Calu3 (cell line): ENCODE measurements at places on chromosomes 4 and X. TPM values are rescaled to one million over a fixed set of nuclear protein-coding genes. Genes with fewer than 3 reads are reported as not detected.

GRCh38 chr4:20403846-20404245 is 152.1 kb downstream of the SLIT2 start:
- no peaks in the 10 kb centered on the region for H3K36me3 ChIP-seq
- H3K4me3 ChIP-seq: no peak overlapping the region
- DNase-seq: no peak
- no peaks in the 10 kb centered on the region for H3K27me3 ChIP-seq
- H3K27ac ChIP-seq: no peak overlapping the region

GRCh38 chrX:14030174-14030530 is 460 bp upstream of the GEMIN8 start:
- H3K36me3 ChIP-seq: peaks cover 17% of the 10 kb centered on the region
- H3K27ac ChIP-seq: peak overlapping the region; percentile 91
- no peaks in the 10 kb centered on the region for H3K27me3 ChIP-seq

DNA sequence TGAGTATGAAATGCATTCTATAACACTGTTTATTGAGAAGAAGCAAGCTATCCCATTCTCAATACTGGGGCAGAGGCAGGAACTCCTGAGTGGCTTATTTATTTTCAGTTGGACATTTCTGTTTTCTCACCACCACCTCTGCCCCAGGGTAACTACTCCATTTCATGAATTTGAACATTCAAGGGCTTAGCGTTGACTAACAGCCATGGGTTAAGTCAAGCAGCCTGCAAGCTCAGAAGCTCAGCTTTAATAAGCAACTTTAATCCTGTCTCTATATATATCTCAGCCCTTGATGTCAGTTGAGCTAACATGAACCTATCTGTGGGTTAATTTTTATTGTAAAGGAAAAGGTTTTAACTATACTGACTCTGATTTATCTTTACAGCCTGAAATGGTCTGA is 93.8 kb downstream of the MBNL3 start:
- no peaks in the 10 kb centered on the region for H3K4me1 ChIP-seq
- no peak for DNase-seq
- H3K27ac ChIP-seq: no peak overlapping the region
- no peaks in the 10 kb centered on the region for H3K27me3 ChIP-seq
- no peak overlapping the region for H3K4me3 ChIP-seq
- no peaks in the 10 kb centered on the region for H3K36me3 ChIP-seq

DNA sequence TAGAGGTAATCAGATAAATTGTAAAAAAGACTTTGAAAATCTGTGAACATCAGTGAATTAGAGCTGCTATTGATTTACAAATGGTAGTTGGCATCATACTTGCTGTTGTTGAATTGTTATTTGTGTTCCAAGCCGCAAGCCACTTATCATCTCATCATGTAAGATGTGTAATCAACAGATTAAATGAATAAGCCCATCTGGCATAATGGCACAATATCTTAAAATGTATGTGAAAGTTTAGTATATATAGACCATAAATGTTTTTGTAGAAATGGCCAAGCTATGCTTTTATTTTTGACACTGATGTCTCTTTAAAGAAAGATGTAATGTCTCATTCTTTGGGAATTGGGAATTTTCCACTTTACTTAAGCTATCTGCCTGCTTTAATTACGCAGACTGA is 682.6 kb upstream of the GNPDA2 start:
- H3K4me1 ChIP-seq: no peaks in the 10 kb centered on the region
- H3K4me3 ChIP-seq: no peak overlapping the region

DNA sequence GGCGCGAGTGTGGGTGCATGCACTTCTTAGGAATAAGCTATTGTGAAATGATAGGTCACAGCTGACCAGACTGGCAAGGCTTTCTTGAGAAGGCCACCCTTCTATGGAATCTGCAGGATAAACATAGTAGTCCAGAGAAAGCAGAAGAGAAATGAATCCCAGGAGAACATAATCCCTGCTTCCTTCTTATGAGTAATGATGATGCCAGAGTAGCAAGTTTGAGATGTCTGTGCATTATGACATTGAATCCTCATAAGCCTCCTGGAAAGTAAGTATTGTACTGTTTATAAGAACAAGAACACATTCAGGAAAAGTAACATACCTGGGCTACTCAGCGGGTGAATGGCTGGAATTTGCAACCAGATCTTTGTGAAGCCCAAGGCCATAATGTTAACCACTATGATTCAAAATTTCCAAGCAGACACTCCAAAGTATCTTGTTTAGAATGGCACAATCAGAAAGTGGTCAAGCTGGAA is 272.1 kb upstream of the HS3ST1 start:
- H3K4me1 ChIP-seq: peaks cover 40% of the 10 kb centered on the region
- H3K4me3 ChIP-seq: no peak overlapping the region
- H3K27ac ChIP-seq: no peak overlapping the region
- no peak for DNase-seq
- H3K36me3 ChIP-seq: no peaks in the 10 kb centered on the region

DNA sequence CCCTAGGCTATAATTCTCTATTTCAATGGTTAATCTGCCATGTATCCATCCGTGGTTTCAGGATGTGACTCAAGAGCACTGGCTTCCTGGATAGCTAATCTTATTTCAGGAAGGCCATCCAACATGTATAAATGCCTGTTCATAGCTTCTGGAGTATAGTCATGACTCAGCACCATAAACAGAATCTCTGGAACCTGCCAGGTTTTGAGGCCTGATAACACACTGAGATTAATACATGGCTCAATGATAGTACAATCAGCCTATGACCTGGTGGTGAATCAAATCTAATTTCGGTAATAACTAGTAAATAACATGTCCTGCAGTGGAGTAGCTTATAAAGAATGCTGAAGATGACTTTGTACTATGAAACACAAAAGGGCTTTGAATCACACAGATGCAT is 5.7 kb upstream of the IL13RA2 start:
- peak overlapping the region; percentile 40 for H3K27ac ChIP-seq
- no peaks in the 10 kb centered on the region for H3K27me3 ChIP-seq
- H3K36me3 ChIP-seq: no peaks in the 10 kb centered on the region
- no peak overlapping the region for H3K4me3 ChIP-seq

VCX gene
- total RNA-seq: not detected in 2 replicates
